ENCODE measurements at places on chromosomes 4 and X.

- no peak for DNase-seq
These were observed 104.9 kb downstream of the FAM13A start for GRCh38 chr4:88952081-88952480.

GRCh38 chrX:57906790-57907189 lies 3.5 kb downstream of the ZXDA start:
- DNase-seq = no peak

DNA sequence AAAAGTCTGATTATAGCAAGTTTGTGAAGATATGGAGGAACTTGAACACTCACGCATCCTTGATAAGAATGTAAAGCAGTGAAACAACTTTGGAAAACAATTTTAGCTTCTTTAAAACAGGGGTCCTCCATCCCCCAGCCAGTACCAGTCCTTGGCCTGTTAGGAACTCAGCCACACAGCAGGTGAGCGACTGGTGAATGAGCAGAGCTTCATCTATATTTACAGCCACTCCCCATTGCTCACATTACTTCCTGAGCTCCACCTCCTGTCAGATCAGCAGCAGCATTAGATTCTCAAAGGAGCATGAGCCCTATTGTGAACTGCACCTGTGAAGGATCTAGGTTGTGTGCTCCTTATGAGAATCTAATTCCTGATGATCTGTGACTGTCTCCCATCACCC lies 530.3 kb upstream of the PRKX start:
- no peak for DNase-seq

DNA sequence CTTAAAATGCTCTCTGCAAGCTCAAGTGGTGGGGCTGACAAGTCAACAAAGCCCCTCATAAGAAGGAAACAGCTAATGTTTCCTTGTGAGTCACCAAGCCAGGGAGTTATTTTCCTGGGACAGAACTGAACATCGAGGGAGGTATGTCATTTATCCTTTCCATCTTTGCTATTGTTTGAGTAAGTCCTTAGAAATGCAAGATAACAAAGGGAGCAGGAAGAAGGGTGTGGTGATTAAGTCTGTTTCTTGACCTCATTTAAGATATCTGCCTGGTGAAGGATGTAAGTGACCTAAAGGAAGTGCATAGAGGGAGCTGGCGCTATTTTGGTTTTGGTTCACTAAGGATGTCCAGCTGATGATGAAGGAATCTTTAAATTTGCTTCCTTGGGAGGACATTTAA lies 39.9 kb downstream of the ATG4A start:
- no peak for DNase-seq

DNA sequence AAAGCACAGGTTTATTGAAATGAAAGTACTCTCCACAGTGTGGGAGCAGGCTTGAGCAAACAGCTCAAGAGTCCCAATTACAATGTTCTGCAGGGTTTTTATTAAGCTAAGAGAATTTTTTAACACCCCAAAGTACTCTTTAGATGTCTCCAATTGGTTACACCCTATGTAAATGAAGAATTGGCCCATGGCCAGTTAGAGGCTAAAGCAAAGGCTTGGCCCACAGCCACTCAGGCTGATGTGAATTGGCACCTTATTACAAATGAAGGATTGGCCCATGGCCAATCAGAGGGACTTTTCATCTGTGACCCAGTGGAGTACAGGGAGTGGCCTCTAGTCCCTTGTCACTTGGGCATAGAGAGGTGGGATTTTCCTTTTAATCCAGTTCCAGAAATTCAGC lies 30.1 kb upstream of the IQCM start:
- DNase-seq = peak; percentile 79

Data from NCI-H345 (cell line).